ENCODE measurements at places on chromosomes 1 and 21. TPM values are rescaled to one million over a fixed set of nuclear protein-coding genes. Genes with fewer than 3 reads are reported as not detected.

The FCAMR gene
- total RNA-seq, result not detected

The CSF1 gene
- 14.5 TPM for total RNA-seq

The PSMG1 gene
- 27.1 TPM for total RNA-seq

The ALPL gene
- total RNA-seq, result 12.7 TPM

The GJA8 gene
- total RNA-seq, result not detected

The TFF3 gene
- 3.4 TPM for total RNA-seq

DNA sequence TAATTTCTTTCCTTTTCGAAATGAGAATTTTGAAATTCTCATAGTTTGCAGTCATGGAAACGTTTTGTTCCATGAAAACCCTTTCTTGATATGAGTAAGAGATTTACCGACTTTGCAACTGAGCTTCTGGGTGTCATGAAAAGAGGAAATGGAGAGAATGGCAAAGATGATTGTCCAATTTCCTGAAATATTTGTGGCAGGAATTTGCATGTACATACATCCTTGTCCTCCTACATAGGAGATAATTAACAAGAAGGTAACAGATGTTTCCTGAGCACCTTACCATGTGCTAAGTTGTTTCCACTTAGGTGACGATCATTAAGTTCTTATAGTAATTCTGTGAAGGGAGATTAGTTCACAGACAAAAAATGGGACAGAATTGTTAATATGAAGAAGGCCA is 170.7 kb downstream of the NEGR1 start:
- H3K4me1 ChIP-seq, result no peaks in the 10 kb centered on the region
- H3K27ac ChIP-seq, result no peak overlapping the region
- H3K27me3 ChIP-seq, result no peaks in the 10 kb centered on the region
- H3K36me3 ChIP-seq, result no peaks in the 10 kb centered on the region
- no peak overlapping the region for H3K4me3 ChIP-seq
- no peak for DNase-seq

DNA sequence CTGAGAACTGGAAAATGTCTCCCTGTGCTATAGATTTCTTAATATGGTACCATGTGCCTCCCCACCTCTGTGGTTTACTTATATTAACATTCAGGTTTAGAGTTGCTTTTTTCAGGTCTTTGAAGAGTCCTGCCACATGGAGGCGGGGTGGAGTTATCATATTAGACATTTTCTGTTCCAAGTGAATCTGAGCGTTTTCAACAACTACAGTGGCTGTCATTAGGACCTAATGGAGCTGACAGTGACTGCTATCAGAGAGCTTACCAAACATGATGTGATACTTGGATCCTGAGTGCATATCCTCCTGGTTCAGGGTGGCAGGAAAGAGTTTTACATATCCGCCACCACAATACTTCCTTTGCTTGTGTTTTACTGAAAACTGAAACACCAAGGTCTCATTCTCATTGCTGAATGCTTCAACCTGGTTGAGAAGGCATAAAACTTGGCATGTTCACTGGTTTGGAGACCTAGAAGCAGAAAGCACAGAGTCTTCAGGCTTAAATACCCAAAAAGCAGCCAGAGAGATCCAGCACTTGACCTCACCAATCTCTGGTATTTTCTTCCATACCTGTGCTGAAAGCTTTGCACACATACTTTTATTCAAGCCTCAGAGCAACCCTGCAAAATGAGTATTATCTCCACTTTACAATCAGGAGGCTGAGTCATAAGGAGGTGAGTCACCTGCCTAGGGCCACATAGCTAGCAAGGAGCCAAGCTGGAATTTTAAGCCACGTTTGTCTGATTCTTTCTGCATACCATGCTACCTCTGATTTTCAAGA is 47.4 kb upstream of the OSBPL9 start:
- H3K27me3 ChIP-seq, result no peaks in the 10 kb centered on the region
- H3K4me1 ChIP-seq, result peaks cover 22% of the 10 kb centered on the region
- H3K4me3 ChIP-seq, result no peak overlapping the region
- no peak overlapping the region for H3K27ac ChIP-seq

GRCh38 chr1:15428815-15429435 is 9.3 kb upstream of the CTRC start:
- no peak overlapping the region for H3K4me3 ChIP-seq
- peaks cover 27% of the 10 kb centered on the region for H3K4me1 ChIP-seq
- H3K27me3 ChIP-seq, result no peaks in the 10 kb centered on the region
- no peak overlapping the region for H3K27ac ChIP-seq
- H3K36me3 ChIP-seq, result peaks cover 55% of the 10 kb centered on the region

- H3K27me3 ChIP-seq, result peaks cover 23% of the 10 kb centered on the region
- no peaks in the 10 kb centered on the region for H3K4me1 ChIP-seq
- H3K36me3 ChIP-seq, result no peaks in the 10 kb centered on the region
- H3K27ac ChIP-seq, result no peak overlapping the region
- DNase-seq, result no peak
- H3K4me3 ChIP-seq, result no peak overlapping the region
Measured at GRCh38 chr1:31426249-31426922, 13.4 kb downstream of the SERINC2 start.

DNA sequence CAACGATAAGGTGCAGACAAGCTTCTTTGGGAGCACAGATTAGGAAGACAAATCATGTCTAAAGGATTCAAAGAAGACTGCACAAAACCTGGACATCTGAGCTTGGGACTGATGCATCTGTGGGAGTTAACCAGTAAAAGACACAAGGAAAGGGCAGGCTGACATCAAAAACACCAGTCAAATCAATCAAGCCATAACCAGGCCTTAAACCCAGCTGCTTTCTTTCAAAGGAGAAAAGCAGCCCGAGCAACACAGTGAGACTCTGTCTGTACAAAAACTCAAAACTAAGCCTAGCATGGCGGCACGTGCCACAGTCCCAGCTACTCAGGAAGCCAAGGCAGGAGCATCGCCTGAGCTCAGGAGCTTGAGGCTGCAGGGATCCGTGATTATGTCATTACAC is 411.6 kb downstream of the SMYD3 start:
- H3K27ac ChIP-seq, result no peak overlapping the region
- no peaks in the 10 kb centered on the region for H3K4me1 ChIP-seq
- H3K36me3 ChIP-seq, result no peaks in the 10 kb centered on the region

DNA sequence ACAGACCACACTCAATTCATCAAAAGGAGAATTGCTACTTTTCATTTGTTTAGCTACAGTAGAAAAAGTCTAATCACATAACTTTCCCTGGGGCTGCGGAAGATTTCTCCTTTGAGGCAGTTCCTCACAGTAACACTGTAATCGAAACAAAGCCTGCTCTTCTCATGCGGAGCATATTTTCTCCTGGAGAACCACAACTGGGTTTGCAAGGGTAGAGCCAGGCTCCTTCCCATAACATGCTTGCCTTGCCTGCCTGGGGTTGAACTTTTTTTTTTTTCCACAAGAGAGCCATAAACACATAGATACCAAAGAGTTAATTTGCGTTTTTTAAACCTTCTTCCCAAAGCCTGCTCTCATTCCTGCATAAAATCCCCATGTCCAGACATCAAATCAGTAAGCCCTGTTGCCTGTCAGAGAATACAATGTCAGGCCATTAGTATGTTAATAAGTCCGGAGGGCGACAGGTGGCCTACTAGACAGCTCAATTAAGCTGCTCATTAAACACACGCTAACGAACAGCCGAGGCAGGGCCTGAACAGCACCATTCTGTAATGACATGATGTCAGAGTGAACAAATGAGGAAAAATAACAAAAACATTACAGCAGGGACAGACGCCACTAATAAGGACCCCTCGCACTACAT is 107.1 kb upstream of the OLIG2 start:
- no peak overlapping the region for H3K27ac ChIP-seq
- no peak for DNase-seq
- H3K4me1 ChIP-seq, result no peaks in the 10 kb centered on the region

- no peaks in the 10 kb centered on the region for H3K36me3 ChIP-seq
- DNase-seq, result no peak
- H3K4me3 ChIP-seq, result no peak overlapping the region
Measured at GRCh38 chr1:101059945-101060542, 34.5 kb upstream of the DPH5 start.

DNA sequence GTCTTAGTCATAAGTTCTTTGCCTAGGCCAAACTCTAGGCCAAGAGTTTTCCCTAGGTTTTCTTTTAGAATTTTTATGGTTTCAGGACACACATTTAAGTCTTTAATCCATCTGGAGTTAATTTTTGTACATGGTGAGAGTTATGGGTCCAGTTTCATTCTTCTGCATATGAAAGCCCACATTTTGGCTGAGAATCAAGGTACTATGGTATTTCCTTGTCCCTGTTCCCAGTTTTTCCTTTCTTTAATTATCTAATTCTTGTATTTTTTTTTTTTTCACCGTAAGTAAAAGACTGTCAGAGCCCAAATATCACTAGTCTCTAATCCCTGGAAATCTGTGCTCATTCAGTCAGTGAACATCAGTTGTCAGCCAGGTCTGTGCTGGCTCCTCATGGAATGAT is 105.4 kb downstream of the MAP3K21 start:
- H3K4me3 ChIP-seq, result no peak overlapping the region
- DNase-seq, result no peak
- H3K4me1 ChIP-seq, result no peaks in the 10 kb centered on the region
- H3K27ac ChIP-seq, result no peak overlapping the region
- no peaks in the 10 kb centered on the region for H3K27me3 ChIP-seq
- H3K36me3 ChIP-seq, result no peaks in the 10 kb centered on the region

GRCh38 chr1:165958306-165958705 is 130.9 kb downstream of the UCK2 start:
- DNase-seq, result no peak
- H3K36me3 ChIP-seq, result no peaks in the 10 kb centered on the region
- H3K4me3 ChIP-seq, result no peak overlapping the region
- no peak overlapping the region for H3K27ac ChIP-seq
- H3K4me1 ChIP-seq, result no peaks in the 10 kb centered on the region
- no peaks in the 10 kb centered on the region for H3K27me3 ChIP-seq

GRCh38 chr1:89487972-89488371 is 36.7 kb upstream of the LRRC8B start:
- no peaks in the 10 kb centered on the region for H3K4me1 ChIP-seq
- no peaks in the 10 kb centered on the region for H3K36me3 ChIP-seq
- no peak overlapping the region for H3K4me3 ChIP-seq
- H3K27ac ChIP-seq, result no peak overlapping the region
- DNase-seq, result no peak

Measured in heart right ventricle (tissue), 16 donors.